Activated CD4-positive, alpha-beta memory T cell treated with anti-CD3 and anti-CD28 coated beads for 36 hours (primary cell): ENCODE measurements at places on chromosomes 16 and 17.

- DNase-seq: peak; percentile 77
Observed at GRCh38 chr16:588639-588888, 1.3 kb upstream of the RAB40C start.

DNA sequence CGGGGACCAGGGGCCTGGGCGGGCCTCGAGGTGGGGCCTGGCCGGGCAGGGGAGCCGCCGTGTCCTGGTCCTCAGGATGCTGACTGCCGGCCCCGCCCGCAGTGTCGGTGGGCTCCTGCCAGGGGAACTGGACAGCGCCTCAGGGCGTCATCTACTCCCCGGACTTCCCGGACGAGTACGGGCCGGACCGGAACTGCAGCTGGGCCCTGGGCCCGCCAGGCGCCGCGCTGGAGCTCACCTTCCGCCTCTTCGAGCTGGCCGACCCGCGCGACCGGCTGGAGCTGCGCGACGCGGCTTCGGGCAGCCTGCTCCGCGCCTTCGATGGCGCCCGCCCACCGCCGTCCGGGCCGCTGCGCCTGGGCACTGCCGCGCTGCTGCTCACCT, 2.3 kb upstream of the PAQR4 start:
- no peak for DNase-seq

- no peak for DNase-seq
Observed at GRCh38 chr16:82016263-82016662, 5.0 kb upstream of the SDR42E1 start.

- DNase-seq: no peak
Observed at GRCh38 chr16:69763599-69763942, 1.4 kb downstream of the WWP2 start.

DNA sequence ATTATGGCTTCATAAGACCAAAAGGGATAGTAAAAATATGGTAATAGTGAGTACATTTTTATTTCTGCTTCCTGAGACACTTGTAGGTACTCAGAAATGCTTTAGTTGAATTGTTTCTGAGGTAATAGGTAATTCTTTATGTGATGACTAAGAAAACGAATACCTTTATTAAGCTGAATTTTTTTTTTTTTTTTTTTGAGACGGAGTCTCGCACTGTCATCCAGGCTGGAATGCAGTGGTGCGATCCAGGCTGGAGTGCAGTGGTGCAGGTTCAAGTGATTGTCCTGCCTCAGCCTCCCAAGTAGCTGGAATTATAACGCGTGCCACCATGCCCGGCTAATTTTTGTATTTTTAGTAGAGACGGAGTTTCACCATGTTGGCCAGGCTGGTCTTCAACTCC, 1.9 kb downstream of the RAD51C start:
- no peak for DNase-seq

GRCh38 chr17:72479113-72479512, 358.3 kb downstream of the SOX9 start:
- no peak for DNase-seq

- DNase-seq: peak; percentile 79
Observed at GRCh38 chr17:4708436-4708835, 2.0 kb upstream of the ARRB2 start.

GRCh38 chr17:35337364-35337763, 36.1 kb downstream of the SLFN11 start:
- no peak for DNase-seq

DNA sequence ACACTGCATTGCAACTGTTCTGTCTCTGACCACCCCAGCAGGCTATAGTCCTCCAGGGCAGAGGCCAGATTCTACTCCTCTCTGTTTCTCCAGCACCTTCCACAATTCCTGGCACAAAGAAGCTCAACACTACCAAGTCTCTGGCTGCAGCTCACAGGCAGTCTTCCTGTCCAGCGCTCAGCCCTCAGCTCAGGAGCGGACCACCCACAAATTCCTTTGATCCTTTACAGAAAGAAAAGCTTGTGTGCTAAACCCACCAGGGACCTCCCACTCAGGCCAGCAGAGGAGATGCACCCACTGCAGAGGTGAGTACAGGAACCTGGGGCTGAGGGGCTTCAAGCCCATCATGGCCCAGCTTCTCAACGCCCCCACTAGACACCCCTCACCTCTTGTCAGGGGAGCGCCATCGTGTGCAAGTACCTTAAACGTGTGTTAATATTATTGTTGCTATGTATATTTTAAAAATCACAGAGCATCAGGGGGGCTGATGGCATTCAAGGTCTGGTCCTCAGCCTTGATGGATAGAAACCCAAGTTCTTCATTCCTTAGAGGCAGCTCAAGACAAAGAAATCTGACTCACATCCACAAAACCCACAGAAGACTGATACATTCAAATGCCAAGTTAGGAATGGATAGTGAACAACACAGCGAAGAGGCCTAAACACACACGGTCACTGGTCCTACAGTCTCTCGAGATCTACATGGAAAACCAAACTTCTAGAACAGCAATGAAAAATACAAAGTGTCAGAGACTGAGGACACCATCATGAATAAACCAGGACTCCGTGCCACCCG, 8.4 kb downstream of the HSDL1 start:
- DNase-seq: no peak

DNA sequence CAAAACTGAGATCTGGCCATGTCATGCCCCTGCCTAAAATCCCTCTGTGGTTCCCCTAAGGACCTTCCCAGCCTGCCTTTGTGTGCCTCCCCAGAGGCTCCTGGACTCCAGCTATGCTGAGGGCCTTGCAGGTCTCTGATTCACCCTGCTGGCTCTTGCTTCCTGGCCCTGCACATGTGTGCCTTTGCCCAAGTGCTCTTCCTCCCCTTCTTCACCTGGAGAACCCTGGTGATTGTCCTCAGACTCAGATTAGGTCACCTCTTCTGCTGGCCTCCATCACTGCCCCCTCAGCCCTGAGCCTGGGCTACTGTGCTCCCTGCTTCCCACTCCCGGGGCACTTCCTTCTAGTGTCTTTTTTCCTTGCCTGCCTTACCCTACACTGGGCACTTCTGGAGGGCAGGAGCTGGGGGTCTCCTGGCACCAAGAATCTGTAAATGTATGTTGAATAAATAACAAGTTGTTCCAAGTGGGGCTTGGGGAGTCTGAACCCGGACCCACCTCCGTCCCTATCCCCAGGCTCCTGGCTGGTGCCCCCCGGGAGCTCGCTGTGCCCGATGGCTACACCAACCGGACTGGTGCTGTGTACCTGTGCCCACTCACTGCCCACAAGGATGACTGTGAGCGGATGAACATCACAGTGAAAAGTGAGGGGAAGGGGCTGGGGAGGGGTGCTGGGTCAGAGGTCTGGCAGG, 7.8 kb downstream of the ITGA3 start:
- no peak for DNase-seq

- DNase-seq: no peak
Observed at GRCh38 chr16:57640185-57640584, 11.8 kb downstream of the ADGRG1 start.

- peak; percentile 76 for DNase-seq
Observed at GRCh38 chr16:67428146-67428731, 2.7 kb upstream of the HSD11B2 start.

- DNase-seq: peak; percentile 45
Observed at GRCh38 chr17:38892083-38892482, 22.2 kb downstream of the LASP1 start.

GRCh38 chr17:4241535-4241934, 22.2 kb downstream of the ANKFY1 start:
- DNase-seq: no peak

DNA sequence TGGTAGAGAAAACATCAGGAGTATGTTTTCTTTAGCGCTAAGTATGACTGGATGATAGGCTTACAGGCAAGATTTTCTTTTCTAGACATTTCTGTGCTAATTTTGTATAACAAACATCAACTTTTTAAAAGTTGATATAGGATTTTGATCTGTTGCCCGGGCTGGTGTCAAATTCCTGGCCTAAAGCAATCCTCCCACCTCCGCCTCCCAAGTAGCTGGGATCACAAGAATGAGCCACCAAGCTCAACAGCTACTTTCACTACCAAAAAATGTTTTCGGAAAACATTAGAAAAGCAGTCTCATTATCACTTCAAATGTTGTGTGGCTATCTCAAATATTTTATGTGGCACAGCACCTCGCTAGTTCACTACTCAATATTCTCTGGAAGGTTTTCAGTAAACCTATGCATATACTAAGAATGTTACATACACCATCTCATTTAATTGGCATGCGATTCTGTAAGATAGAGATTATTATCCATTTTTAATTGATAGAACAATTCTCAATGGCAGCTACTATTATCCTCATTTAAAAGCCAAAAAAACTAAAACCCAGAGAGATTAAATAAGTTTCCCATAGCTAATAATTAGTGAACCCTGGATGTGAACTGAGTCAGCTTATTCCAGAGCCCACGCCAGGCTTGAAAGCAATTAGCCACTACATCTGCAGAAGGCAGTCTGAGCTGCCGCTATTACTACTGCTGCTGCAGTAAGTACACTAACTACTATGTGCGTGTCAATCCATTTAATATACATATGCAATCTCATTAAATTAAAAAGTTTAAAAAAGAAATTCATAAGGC, 41.7 kb downstream of the CREBBP start:
- no peak for DNase-seq

DNA sequence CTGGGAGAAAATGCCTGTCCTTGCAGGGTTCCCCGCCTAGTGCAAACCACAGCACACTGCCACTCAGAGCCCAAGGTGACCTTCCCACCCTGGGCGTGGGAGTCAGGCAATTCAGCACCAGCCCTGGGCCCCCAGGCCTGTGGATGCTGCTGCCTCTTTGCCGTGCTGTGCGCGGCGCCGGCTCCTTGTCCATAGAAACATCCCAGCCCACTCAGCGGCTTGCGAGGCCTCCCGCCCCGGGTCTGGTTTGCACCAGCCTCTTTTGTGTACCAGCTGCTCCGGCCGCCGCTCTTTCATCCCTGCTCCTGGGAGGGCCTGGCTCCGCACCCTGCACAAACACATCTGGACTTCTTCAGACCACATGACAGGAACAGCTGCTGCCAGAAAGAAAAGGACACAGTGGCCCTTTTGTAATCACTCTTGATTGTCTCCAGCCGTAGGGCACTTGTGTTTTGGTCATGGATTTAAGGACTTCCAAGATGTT, 75.4 kb upstream of the SDK2 start:
- no peak for DNase-seq

- DNase-seq: no peak
Observed at GRCh38 chr17:81991684-81992305, 14.4 kb downstream of the ASPSCR1 start.

- DNase-seq: no peak
Observed at GRCh38 chr16:67782567-67783352, 23.6 kb downstream of the RANBP10 start.

- no peak for DNase-seq
Observed at GRCh38 chr17:49089094-49089493, 43.5 kb upstream of the B4GALNT2 start.

- peak; percentile 85 for DNase-seq
Observed at GRCh38 chr16:79089735-79090284, 510.7 kb downstream of the MAF start.

GRCh38 chr17:69250641-69251040, 22.0 kb upstream of the ABCA10 start:
- DNase-seq: no peak

DNA sequence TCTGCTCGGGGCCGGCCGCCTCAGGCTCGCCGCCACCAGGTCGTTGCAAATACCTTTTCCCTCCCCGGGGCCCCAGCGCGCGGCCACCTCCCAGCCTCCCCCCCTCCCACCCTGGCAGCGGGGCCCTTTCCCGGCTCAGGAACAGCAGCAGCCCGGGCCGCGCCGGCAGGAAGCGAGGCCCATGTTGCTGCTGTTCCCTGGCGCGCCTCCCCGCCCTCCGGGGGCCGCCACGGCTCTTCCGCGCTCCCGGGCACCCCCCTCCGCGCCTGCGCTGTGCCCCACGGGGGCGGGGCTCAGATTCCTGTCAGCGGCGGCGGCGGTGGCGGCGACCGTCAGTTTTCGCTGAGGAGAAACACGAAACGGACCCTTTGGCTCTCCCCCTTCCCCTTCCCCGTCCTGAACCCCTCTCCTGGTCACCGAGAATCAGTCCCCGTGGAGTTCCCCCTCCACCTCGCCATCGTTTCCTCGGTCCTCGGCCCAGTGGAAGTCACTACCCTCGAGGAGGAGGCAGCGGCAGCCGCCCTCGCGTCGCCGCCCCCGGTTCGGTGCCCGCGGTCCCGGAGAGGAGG, at the start of gene NFAT5:
TSS of gene NFAT5 (plus strand) at position 296 of the 569 bp plus-strand sequence. CDS start 336 bp downstream, outside the sequence.
- peak; percentile 92 for DNase-seq

DNA sequence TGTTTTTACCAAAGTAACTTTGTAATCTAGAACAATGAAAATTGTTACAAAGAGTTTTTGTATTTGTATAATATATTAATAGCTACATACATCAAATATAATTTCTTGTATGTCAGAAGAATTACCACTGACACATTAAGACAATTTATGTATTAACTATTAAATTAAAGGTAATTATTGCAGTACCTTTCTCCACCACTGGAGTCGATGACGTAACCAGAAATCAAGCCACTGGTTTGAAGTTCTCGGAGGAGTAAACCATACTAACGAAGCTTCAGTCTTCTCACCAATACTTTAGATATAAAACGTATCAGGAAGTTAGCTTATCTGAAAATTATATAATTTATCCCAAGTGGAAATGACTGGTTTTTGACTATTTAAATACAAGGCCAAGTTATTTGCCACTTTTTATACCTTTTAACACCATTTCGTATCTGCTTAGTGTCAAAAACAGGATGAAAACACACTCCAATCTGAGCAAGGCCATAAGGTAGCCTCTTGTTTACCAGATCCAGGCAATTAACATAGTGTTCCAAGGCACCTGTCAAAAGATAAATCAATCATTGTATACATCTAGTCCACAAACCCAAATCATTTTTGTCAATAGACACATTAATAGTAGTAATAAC, 4.3 kb downstream of the POLG2 start:
- DNase-seq: peak; percentile 16

DNA sequence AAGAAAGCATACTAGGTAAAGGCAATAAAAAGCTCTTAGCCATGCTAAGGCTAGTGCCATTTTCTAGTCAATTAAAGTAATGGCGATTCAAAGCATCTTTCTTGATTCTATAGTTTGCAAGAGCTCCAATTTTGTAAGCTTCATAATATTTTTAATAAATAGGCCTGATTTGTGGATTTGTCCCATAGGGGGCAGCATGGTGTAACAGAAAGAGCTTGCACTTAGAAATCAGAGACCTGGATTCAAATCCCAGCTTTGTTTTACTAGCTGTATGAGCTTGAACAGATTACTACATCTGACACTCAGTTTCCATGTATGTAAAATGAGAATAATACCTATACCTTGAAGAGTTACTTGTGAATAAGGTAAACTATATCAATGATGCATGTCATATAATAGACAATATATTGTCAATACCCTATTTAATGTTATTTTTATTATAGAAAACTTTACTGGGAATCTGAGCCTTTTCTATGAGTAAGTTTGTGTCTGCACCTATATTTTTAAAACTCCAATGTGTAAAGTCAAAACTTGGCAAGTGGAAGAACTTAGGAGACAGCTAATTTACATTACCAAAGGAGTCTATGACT, 93.6 kb upstream of the NOG start:
- peak; percentile 11 for DNase-seq

- no peak for DNase-seq
Observed at GRCh38 chr16:54403580-54403979, 117.0 kb upstream of the IRX3 start.

DNA sequence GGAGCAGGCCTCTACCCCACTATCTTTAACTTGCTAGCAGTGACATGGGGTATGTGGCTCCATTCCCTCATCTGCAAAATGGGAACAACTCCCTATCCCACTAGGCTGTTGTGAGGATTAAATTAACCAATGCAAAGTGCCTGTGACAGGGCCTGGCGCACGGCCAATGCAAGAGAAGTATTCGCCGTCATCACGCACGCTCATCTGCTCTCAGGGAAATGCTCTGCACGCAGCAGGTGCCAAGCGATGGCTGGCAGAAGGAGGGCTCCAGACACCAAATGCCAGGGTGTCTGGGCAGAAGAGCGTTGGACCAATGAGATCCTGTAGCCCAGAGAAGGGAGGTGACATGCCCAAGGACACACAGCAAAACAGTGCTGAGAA, 17.3 kb downstream of the FAM83G start:
- DNase-seq: no peak

- DNase-seq: no peak
Observed at GRCh38 chr17:47209499-47209898, 351 bp downstream of the MYL4 start.
